Neural crest cell (in vitro differentiated cells): ENCODE measurements at places on chromosomes 5 and 9.

- no peak for DNase-seq
Observed at GRCh38 chr9:27183701-27184100, 74.7 kb downstream of the TEK start.

DNA sequence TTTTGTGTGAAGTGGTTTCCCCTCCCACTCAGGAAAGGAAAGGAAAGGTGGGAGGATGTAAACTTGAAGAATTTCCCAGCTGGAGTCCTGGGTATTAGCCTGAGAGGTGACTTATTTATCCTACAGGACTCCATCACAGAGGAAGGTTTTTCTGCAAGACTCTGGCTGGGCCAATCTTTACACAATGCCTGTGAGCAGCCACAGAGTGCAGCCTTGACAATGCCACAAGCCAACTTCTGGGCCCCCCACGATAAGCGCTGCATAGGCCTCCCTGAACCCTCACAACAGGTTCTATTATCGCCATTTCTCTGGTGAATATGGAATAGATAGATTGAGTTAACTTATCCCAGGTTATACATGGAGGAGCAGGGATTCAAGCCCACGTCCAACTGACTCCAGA is 12.4 kb downstream of the TTC39B start:
- DNase-seq = no peak

- no peak for DNase-seq
Observed at GRCh38 chr9:78967596-78968217, 604.1 kb upstream of the TLE4 start.

GRCh38 chr5:134079748-134080581 is 34.5 kb upstream of the TCF7 start:
- no peak for DNase-seq

DNA sequence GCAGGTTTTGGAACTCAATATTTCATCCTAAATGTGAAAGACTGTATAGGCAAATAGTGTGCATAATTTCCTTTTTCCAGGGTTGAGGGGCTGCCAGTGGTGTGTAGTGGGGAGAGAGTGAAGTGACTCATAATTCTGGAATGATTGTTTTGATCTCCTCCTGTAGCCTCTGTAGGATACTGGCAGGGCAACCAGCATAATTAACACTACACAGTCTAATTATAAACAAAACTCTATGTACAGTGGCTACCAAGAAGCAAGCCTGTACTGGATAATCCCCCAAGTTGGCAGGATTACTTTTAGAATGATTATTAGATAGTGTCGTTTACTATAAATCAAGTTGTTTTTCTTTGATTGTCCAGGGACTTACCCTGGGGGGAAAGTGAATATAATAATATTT is 32.2 kb downstream of the LNPEP start:
- DNase-seq = no peak

DNA sequence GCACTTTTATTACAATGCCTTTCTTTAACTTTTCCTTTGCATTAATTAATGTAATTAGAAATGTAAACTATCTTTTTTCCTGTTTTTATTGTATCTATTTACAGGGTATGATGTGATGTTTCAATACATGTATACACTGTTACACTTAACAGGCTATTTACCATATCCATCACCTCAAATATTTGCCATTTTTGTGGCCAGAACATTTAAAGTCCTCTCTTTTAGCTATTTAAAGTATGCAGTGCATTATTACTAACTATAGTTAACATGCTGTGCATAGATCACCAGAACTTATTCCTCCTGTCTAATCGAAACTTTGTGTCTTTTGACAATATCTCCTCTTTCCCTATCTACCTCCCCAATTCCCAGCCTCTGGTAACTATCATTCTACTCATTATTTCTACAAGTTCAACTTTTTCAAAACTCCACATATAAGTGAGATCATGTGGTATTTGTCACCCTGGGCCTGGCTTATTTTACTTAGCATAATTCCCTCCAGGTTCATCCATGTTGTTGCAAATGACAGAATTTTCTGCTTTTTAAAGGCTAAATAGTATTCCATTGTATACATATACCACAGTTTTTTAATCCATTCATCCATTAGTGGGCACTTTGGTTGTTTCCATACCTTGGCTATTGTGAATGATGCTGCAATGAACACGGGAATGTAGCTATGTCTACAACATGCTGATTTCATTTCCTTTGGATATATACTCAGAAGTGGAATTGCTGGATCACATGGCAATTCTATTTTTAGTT is 32.8 kb downstream of the OR2K2 start:
- DNase-seq = no peak

GRCh38 chr5:81826128-81826527 is 75.2 kb upstream of the SSBP2 start:
- no peak for DNase-seq

- no peak for DNase-seq
Observed at GRCh38 chr9:16271967-16272366, 598.5 kb downstream of the BNC2 start.

GRCh38 chr5:34487159-34487879 is 168.8 kb upstream of the RAI14 start:
- DNase-seq = no peak

DNA sequence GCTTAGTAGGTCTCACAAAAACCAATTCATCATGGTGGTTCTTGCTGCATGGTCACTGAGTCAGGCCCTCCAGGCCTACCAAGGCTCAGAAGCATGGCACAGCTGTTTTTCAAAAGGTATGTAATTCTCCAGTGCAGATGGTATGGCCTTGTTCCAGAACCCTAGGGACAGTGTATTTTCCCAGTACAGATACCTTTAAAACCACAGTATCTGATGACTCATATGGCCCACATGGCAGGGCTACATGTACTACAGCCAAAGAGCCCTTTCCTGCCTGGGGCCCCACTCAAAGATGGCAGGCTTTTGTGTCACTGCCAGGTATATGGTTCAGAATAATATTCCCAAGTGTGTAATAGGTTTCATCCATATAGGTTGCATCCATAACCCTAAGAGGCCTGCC is 16.5 kb downstream of the CSF2 start:
- DNase-seq = no peak

DNA sequence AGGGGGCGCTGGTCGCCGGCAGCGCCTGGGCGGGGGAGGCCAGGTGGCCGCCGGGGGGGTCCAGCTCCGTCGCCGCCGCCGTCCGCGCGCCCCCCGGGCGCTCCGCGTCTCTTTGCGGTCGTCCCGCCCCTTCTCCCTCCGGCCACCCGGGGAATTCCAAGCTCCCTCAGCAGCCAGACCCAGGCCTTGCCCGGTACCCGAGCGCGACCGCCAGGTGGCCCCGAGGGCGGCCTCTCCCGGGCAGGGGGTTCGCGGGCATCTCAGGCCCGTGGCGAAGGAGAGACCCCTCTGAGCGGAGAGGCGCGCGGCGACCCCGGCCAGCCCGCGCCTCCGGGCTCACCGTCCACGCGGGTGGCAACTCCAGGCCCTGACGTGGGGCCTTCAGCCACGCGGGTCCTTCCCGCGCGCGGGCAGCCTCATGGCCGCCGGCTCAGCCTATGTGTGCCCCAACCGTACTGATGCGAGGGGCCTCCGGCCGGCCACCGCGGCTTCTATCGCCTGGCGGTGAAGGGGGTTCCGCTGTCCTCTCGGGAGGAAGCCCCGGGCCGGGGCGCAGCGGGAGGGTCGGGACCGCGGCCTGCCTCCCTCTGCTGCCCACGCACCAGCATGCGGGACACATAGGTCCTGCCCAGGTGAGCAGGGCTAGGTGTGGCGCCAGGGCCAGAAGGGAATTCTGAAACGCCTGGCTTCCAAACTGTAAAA is 529 bp upstream of the NRARP start:
- DNase-seq = peak; percentile 73

GRCh38 chr9:76459694-76460635 is 983 bp downstream of the GCNT1 start:
- DNase-seq = peak; percentile 4

DNA sequence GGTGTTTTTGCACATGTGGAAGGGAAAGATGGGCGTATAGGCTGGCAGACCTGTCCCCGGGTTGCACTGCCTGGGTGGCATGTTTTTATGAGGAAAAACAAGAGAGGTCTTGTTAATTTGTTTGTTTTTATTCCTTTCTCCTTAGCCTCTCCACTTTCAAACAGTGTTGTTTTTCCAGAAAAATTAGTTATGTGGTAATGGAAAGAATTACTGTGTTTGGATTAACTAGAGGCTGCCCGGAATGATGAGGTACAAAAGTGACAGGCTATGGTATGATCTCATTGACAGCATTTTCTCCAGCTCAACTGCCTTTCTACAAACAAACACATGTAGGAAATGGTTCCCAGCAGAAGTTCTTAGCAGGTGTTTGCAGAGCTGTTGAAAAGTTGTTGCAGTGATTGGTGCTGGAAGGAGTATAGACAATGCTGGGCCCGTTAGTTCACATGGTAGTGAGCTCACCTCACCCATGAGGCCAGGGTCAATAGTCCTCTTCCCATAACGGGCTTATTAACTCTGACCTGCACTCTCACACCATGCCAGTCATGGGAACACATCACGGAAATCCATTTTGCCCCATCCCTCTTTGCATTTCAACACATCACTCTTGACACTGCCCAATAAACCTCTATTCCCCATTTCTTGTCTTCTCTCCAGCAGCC is 111.3 kb upstream of the SAP30L start:
- DNase-seq = no peak

GRCh38 chr5:132438917-132439316 is 51.7 kb downstream of the IRF1 start:
- DNase-seq = no peak

DNA sequence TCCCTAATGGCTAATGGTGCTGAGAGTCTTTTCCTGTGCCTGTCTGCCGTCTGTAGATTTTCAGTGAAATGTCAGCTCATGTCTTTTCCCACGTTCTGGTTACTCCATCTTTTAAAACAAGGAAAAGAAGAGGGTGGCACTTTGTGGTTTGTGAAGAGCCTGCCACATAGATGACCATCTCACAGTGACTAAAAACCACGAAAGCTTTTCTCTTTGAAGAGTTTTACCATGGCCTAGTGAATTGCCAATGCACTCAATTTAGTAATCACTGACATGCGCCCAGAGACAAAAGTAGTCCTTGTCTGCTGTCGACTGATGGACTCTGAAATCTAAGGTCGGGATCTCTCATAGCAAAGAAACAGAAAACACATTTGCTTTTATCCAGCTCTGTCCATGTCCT is 50.4 kb downstream of the SPATA31C2 start:
- no peak for DNase-seq

- DNase-seq = no peak
Observed at GRCh38 chr9:121483049-121483448, 16.6 kb downstream of the GGTA1 start.

DNA sequence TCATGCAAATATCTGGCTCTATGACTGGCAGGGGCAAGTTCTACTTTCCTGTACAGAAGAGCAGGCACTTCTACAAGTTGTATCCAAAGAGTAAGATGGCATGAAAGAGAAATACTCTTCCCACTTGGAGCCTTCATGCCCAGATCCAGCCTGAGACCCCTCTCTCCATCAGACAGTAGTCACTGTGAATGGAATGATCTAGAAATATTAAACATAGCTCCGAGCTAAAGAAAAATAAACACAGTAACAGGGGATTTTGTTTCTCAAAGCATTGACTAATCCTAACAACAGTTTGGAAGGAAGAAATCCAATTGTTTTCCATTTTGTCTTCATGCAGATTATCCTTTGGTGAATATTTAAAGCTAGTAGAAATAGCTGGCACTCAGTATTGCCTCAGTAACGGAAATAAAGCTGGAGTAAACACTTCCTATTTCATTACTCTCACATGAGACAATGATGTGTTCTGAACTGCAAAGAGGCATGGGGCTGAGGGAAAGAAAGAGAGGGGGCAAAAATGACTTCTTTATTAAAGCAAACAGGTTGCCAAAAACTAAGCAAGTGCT is 100.0 kb downstream of the SEMA5A start:
- DNase-seq = no peak

- no peak for DNase-seq
Observed at GRCh38 chr5:176596689-176597416, 13.1 kb downstream of the GPRIN1 start.

- no peak for DNase-seq
Observed at GRCh38 chr9:93020151-93020550, 38.4 kb upstream of the SUSD3 start.

GRCh38 chr5:123344816-123345426 is 78.3 kb downstream of the CEP120 start:
- peak; percentile 7 for DNase-seq

GRCh38 chr5:135222171-135222681 is 176.8 kb downstream of the MACROH2A1 start:
- no peak for DNase-seq

DNA sequence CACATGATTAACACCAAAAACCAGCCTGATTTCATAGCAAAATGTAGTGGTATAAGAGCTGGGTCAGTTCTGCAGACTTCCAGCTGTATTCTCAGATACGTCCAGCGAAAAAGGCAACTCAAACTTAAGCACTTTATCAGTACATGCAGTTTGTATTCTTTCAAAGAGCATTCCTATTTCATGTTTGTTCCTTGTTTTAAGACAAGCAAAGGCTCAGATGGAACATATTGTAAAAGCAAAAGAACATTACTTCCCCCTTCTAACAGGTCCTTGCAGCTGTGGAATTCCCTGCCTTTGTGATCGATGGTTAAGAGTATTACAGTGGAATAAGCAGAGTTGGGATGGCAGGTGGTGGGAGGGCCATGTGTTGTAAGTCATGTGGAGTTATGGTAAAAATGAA is 86.3 kb upstream of the GRHPR start:
- DNase-seq = no peak

- DNase-seq = no peak
Observed at GRCh38 chr9:95752129-95752731, 123.3 kb upstream of the ERCC6L2 start.

DNA sequence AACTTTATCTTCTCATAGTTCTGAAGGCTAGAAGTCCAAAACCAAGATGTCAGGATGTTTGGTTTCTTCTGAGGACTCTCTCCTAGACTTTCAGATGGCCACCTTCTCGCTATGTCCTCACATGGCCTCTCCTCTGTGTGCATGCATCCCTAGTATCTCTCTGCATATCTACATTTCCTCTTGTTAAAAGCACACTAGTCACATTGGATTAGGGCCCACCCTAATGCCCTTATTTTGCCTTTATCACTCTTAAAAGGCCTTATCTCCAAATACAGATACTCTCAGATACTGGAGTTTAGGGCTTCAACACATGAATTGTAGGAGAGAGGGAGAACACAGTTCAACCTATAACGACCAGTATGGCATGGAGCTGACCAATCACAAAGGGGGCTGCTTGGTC is 151.7 kb downstream of the PRELID2 start:
- DNase-seq = no peak

DNA sequence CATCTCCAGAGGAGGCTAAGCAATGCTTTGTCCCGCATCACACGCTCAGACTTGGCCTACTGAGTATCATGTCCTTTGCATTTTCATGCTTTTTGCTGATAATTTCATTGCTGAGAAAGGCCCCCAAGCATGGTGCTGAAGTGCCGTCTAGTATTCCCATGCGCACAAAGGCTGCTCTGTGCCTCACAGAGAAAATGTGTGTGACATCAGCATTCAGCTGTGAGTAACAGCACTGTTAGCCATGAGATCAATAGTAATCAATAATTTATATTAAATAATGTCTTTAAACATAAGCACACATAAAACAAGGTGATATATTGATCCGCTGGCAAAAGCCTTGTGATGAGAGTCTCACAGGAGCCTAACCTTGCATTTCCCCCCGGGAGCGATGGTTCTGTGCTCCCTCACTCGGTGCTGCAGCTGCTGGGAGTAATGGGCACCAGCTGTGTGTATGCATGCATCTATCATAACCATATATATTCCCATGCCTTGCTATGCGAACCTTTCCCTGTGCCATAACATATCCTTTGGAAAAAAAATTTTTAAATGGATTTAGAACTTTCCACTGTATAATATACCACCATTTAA is 50.4 kb upstream of the RNF130 start:
- DNase-seq = no peak
